ENCODE measurements at places on chromosomes 4 and X.

- DNase-seq: no peak
Observed at GRCh38 chr4:55312489-55313101, 33.4 kb upstream of the SRD5A3 start.

DNA sequence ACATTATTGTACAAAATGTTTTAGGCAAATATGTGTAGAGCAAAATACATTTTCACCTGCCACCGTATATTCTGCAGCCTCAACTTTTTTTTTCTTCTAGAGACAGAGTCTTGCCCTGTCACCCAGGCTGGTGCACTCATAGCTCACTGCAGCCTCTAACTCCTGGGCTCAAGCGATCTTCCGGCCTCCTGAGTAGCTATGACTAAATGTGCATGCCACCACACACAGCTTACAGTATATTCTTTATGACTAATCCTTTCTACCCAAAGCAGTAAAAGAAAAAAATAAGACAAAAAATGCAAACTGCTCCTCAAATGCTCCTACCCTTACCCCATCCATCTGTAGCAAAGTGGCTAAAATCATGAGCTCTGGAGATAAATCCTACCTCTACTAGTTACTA is 426.3 kb downstream of the KCNIP4 start:
- DNase-seq: no peak

GRCh38 chr4:16691450-16691849 is 207.0 kb downstream of the LDB2 start:
- no peak for DNase-seq

DNA sequence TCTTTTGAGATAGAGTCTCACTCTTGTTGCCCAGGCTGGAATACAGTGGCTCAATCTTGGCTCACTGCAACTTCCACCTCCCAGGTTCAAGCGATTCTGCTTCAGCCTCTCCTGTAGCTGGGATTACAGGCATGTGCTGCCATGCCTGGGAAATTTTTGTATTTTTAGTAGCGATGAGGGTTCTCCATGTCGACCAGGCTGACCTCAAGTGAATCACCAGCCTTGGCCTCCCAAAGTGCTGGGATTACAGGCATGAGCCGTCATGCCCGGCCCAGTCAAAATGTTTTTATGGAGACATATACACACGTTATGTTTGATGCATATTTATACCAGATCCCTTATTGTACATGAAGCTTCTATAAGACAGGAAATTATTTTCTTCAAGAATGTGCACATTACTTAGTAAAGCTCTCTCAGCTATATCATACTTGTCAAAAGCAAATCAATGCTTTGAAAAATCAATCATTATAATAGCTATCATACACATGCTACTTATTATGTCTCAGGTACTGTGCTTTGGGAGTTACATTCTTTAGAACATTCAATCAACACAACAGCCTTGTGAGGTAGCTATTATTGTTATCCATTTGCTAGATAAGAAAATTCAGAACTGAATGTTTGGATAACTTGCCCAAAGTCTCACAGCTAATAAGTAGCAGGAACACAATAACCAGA is 269.2 kb downstream of the FSTL5 start:
- no peak for DNase-seq

- DNase-seq: no peak
Observed at GRCh38 chr4:158775091-158775651, 6.3 kb downstream of the FNIP2 start.

GRCh38 chr4:185682236-185682635 is 129.8 kb downstream of the SORBS2 start:
- DNase-seq: no peak

GRCh38 chr4:138727731-138728130 is 287.9 kb upstream of the NOCT start:
- no peak for DNase-seq

GRCh38 chr4:141469392-141469791 is 167.0 kb upstream of the IL15 start:
- DNase-seq: no peak

GRCh38 chr4:150950657-150951288 is 64.3 kb downstream of the LRBA start:
- no peak for DNase-seq

Measured in esophagus squamous epithelium (tissue), 5 donors.